ENCODE measurements at places on chromosomes 5 and 9.

- DNase-seq: no peak
These were observed 3.2 kb downstream of the THG1L start for GRCh38 chr5:157734436-157734835.

GRCh38 chr5:52727576-52727975, 60.1 kb upstream of the ITGA1 start:
- no peak for DNase-seq

- DNase-seq: no peak
These were observed 123.0 kb downstream of the ADAMTSL1 start for GRCh38 chr9:18596920-18597319.

DNA sequence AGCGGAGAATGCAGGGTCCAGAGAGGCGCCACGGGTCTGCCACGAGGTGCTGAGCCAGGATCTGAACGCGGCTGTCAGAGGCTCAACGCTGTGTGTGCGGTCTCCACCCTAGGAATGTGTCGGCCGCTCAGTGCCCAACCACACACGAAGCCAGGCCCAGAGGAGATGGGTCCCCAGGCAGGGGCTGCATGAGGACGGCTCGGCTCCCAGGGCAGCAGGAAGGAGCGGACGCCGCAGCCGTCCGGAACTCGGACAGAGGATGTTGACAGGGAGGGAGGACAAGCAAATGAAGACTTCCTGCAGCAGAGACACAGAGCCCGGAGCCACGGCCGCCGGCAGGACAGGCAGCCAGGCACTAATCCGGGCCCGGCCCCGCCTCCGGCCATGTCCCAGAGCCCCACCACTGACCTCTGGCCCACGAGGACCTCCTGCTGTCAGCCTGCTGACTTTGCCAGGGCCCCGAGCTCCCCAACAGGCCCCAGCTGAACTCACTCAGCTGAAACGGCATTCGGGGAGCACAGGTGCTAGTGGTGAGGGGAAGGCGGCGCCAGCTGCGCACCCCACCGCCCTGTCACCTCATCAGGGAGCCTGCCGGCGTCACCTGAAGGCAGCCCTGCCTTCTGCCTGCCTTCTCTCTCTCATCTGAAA, 12.7 kb downstream of the VAV2 start:
- no peak for DNase-seq

- DNase-seq: no peak
These were observed 39.2 kb downstream of the VAV2 start for GRCh38 chr9:133952598-133953550.

- no peak for DNase-seq
These were observed 2.6 kb downstream of the TOR2A start for GRCh38 chr9:127732444-127732843.

GRCh38 chr5:125559296-125559695, 812.9 kb upstream of the ZNF608 start:
- DNase-seq: no peak

GRCh38 chr5:73783828-73784227, 157.8 kb downstream of the ARHGEF28 start:
- DNase-seq: no peak

- DNase-seq: no peak
These were observed 187.9 kb upstream of the ELL2 start for GRCh38 chr5:96149546-96149945.

GRCh38 chr5:139670369-139671095, 22.4 kb downstream of the CXXC5 start:
- DNase-seq: no peak

DNA sequence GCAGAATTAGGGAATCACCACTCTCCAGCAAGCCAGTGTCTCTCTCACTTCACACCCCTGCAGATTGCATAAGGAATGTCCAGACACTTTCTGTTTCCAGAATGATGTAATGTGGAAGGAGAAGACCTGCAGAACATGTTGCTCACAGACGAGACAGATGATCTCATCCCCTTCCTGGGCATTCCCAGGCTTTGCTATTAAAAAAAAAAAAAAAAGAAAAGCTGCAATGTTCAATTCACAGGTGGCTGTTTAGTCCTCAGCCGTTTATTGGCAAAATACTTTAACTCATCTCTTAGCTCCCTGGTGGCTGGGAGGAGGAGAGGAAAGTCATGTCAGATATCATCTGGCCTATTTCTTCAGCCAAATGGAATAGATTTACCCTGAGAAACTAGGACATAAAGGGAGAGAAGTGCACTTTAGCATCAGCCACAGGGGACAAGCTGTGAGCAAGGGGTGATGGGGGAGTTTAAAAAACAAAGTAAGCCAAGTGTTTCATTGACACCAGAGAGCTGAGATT, 95.9 kb upstream of the TNC start:
- no peak for DNase-seq

- no peak for DNase-seq
These were observed 29.8 kb downstream of the TNFAIP8 start for GRCh38 chr5:119385536-119386128.

DNA sequence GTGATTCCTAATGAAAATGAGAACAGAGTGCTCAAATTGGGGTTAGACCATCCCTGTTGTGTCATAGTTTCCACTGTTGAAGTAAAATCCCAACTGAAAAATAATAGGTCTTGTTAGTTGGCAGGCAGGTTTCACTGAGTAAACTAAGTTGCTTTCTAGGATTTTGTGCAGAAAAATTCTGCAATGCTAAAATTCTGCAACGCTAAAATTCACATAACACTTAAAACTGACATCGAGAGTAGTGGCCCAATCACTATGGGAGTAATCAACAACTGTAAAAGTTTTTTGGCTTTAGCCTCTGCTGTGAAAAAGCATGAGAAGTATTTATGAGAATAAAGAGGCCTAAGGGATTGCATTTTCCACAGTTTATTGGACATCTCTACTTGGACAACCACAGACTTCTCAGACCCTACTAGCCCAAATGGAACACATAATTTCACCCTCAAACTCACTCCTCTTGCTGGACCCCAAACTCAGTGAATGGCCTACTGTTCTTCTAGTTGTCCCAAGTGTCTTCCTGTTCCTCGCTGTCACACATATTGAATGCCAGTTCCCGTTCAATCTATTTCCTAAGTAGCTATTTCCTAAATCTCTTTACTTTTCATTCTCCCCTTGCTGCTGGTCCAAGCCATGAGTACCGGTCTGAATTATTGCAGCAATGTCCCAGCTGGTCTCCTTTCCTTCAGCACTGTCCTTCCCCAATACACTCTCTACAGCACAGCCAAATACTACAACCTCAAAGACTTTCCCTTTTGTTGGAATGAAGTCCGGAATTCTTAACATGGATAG, 355.4 kb downstream of the PDE4D start:
- no peak for DNase-seq

GRCh38 chr9:130340011-130340410, 74.5 kb downstream of the HMCN2 start:
- DNase-seq: no peak

DNA sequence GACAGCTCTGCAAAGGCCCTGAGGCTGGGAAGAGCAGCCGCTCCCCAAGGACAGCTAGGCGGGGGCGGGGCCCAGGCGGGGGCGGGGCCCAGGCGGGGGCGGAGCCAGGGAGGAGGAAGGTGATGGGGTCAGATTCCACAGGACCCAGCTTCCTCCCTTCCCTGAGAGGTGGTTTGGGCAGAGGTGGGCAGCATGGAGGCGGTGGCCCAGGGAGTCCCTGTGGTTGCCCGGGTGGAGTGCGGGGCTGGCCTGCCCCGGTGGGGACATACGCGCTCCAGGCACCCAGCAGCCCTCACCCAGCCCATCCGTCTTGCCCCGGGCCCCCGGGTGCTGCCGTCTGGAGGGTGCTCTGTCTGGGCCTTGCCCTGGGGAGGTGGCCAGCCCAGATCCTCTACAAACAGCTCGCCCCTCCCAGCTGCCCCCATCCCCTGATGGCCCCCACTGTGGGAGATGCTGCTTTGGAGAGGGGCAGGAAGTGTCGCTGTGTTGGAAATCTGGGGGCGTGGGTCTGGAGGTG, 11.0 kb upstream of the RNU6ATAC start:
- no peak for DNase-seq

GRCh38 chr9:87551772-87552217, 54.1 kb downstream of the DAPK1 start:
- no peak for DNase-seq

DNA sequence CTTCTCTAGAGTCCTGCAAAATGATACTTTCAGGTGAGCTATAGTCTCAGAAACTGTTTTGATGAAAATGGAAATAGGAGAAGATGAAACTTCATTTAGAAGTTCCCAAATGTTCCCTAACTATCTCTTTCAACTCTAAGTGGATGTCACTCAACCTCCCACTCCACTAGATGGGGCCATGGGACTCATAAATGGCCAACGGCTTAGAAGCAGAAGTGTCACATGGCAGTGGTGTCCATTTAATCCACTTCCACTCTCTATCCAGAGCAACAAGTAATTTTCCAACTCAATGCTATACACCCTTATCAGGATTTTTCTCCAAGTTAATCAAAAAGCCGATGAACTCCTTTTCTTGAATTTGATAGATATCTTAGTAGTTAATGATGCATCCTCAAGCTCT, 295.7 kb downstream of the EDIL3 start:
- no peak for DNase-seq

GRCh38 chr9:37984278-37984671, 80.3 kb upstream of the SLC25A51 start:
- DNase-seq: no peak

All from omental fat pad (tissue), 4 donors.